ENCODE measurements at places on chromosomes 1 and 21. TPM values are rescaled to one million over a fixed set of nuclear protein-coding genes. Genes with fewer than 3 reads are reported as not detected.

The ANGPTL3 gene
- 0.04 TPM for total RNA-seq

The FAM177B gene
- not detected for total RNA-seq

The PCSK9 gene
- 171 TPM for total RNA-seq

The BTBD19 gene
- 0.78 TPM for total RNA-seq

The AADACL3 gene
- 0.22 TPM for total RNA-seq

The FAM131C gene
- total RNA-seq: 0.26 TPM

The PDE9A gene
- total RNA-seq: 37.9 TPM

The RPTN gene
- not detected for total RNA-seq

The OVAAL gene
- total RNA-seq: not detected

- peak; percentile 88 for DNase-seq
Observed at GRCh38 chr1:50420689-50421365, 2.4 kb downstream of the DMRTA2 start.

- no peak for DNase-seq
Observed at GRCh38 chr1:2951856-2952255, 69.4 kb upstream of the ACTRT2 start.

DNA sequence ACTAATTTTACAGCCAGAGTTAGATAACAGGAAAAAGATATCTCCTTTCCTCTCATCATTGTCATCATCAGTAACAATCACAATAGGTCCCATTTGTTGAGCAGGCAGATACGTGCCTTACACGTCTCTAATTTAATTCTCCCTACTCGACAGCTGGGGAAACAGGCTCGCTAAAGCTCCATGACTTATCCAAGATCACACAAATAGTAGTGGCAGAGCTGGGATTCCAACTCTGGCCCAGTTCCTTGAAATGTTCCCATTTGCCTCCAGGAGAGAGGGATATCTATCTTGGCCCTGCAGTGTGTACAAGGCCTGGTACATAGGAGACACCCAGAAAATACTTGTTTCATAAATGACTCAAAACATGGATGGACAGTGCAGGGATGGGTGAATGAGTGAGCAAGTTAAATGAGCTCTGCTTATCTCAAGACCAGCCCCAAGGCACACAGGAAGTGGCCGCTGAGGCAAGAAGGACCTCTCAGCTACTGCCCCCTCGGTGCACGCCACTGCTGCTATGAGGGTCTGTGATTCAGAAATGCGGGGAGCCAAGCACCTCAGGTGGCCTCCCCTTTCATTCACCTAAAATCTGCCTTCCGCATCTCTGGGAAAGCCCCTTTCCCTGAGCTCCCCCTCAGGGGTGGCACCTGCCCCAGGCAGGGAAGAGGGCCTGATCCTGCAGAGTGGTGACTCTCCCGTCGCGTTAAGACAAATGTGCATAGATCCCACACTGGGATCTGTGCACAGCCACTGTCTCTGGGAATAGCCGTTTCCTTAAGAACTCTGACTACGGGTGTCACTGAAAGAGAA lies 3.6 kb downstream of the KCNN3 start:
- DNase-seq: peak; percentile 71

DNA sequence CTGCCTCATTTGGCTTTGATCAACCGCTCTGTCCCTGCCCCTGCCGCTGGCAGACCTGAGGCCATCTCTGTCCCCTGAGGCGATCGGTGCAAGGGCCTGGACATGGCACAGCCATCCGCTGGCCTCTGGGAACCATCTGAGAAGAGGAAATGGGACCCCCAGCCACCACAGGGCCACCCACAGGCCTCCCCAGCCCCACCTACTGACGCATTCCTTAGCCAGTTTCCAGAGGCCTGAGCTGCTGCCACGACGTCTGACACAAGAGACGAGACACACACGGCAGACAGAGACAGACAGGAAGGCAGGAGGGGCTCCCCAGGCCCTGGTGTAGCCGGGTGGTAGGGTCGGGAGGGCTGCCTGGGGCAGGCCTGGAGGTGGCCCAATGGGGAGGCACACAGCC lies 37.3 kb upstream of the EDN2 start:
- peak; percentile 80 for DNase-seq

- no peak for DNase-seq
Observed at GRCh38 chr21:41277196-41277595, 39.4 kb upstream of the FAM3B start.

DNA sequence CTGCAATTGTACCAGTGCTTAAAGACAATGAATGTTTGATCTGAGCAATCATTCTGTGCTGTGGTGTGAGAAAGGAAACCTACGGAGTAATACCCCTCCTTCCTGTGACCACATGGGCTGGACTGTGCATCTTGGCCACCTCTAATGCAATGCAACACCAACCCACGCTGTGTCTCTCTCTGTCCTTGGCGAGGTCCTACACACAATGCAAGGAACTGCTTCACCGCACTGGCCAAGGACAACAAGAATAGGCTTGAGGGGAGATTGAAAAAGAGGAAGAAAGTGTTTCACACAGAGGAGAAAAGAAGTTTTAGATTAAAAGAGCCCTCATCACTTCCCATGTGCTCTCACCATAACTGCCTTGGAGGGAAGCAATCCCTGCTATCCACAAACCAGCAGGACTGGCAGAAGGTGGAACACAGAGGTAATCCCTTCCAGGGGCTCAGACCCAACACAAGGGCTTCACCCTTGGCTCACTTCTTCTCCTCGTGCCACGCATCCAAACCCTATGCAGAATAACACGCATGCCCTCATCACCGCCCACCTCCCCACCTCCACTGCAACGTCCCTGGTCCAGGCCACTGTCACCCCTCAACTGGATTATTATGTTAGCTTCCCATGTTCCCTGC lies 112.5 kb upstream of the ERG start:
- DNase-seq: no peak

- DNase-seq: no peak
Observed at GRCh38 chr1:180909462-180909976, 3.2 kb upstream of the KIAA1614 start.

- DNase-seq: no peak
Observed at GRCh38 chr1:231093156-231093922, 53.3 kb upstream of the FAM89A start.

- no peak for DNase-seq
Observed at GRCh38 chr1:68490046-68490651, 6.7 kb downstream of the DEPDC1 start.

GRCh38 chr21:17406202-17406601 lies 106.6 kb upstream of the CXADR start:
- DNase-seq: no peak

DNA sequence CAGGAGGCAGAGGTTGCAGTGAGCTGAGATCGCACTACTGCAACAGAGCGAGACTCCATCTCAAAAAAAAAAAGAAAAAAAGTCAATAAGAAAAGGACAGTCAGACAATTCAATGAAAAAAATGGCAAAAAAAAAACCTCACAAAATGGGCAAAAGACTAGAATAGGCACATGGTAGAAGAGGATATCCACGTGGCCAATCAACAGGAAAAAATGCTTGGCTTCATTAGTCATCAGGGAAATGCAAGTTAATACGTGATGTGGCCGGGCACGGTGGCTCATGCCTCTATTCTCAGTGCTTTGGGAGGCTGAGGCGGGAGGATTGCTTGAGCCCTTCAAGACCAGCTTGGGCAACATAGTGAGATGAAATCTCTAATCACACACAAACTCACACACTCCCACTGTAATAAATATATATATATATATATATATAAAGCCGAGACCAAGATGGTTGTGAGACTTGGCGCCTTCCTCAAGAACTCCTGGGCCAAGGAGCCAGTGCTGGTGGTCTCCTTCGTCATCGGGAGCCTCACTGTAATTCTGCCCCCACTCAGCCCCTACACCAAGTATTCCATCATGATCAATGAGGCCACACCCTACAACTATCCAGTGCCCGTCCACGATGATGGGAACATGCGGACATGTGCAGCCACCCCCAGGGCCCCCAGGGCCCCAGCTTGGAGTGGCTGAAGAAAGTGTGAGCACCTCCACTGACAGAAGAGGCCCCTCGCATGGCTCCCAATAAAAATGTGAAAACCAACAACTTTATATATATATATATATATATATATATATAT lies 22.9 kb upstream of the LEFTY2 start:
- no peak for DNase-seq

GRCh38 chr1:192311281-192311680 lies 5.5 kb upstream of the RGS21 start:
- no peak for DNase-seq
